ENCODE measurements at places on chromosomes 4 and X. TPM values are rescaled to one million over a fixed set of nuclear protein-coding genes. Genes with fewer than 3 reads are reported as not detected.

DSPP gene
- total RNA-seq: not detected

UBL4A gene
- total RNA-seq: 16.8 TPM

SOX3 gene
- total RNA-seq: 0.49 TPM

MRPS18C gene
- 36.4 TPM for total RNA-seq

GABRQ gene
- total RNA-seq: 0.41 TPM

GRCh38 chr4:124642846-124643245, 69.7 kb downstream of the ANKRD50 start:
- no peak for DNase-seq

- DNase-seq: no peak
Observed at GRCh38 chrX:18294893-18295292, 59.6 kb downstream of the SCML2 start.

DNA sequence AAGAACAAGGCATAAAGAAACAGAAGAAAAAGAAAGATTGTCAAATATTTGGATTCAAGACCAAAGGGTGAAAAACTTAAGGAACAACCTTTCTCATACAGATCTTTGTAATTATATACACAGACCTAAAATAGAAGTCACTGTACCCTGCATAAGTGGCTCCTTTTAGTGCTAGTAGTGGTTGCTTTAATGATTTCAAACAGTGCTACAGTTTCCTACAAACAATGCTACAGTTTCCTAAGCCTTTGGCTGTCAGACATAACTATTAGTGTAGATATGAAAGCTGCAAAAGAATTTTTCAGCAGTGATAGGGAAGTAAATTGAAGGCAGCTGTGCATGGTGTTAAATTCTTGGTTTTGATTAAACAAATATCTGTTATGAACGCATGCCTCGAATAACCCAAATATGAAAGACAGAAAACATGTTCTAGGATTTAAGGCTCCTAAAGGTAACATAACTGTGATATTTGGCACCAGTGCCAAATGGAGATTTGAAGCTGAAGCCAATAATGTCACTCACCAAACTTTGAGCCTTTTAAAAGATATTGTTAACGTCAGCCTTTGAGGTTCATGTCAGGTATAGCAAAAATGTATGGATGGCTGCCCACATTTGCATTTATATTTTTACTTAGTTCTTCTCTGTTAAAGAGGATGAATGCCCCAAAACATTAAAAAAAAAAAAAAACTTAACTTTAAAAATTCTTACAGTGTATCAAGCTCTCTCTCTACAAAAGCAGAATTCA, 36.6 kb downstream of the SMARCAD1 start:
- DNase-seq: no peak

DNA sequence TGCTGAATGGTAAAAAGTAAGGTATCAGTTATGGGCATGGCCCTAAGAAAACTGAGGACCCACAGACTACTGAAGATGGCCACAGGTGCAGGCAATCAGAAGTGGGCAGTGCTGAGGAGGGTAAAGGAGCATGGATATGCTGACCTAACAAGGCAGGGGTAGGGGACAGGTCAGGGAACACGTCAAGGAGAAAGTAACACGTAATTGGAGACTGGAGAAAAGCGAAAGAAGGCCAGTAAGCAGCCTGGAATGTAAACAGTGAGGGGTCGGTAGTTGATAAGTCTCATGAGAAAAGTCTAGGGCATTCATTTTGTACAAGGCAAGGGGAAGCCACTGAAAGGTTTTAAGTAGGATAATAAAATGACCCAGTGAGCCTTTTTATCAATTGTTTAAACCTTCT, 153.3 kb downstream of the PRDM5 start:
- no peak for DNase-seq

GRCh38 chr4:113677325-113677724, 84.2 kb downstream of the CAMK2D start:
- DNase-seq: no peak

DNA sequence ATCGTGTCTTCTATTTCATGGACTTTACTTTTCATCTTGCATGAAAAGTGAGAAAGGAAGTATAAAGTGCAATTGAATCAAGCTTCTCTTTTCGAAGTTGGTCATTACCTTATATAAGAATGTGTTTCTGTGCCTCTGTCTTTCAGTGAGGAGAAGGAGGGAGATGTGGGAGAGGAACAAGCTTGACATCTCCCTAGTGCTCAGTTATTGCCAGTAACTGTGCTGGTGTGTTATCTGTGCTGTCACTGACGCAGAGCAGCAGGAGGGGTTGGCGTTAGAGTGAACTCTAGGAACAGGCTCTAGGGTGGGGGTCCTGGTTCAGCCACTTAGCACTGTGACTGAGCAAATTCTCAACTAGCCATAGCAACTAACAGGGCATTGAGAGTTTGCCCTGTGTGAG, 34.0 kb upstream of the TBC1D9 start:
- no peak for DNase-seq

GRCh38 chr4:87317527-87317926, 5.2 kb downstream of the HSD17B13 start:
- no peak for DNase-seq

DNA sequence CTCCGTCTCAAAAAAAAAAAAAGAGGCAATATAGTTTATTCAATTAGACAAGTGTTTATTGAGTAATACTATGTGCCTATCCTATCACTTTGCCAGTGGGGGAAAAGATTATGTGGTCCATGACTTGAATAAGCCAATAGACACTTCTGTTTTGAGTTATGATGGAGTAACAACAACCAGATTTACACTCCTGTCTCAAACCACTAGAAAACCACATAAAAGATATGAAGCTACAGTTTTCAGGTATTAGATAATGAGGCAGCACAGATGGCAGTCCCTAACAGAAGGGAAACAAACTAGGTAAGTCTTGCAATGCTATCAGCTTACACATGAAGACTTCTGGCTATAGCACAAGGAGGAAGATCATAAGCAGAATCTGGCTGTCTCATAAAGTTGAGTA, 22.5 kb downstream of the NFXL1 start:
- DNase-seq: no peak

DNA sequence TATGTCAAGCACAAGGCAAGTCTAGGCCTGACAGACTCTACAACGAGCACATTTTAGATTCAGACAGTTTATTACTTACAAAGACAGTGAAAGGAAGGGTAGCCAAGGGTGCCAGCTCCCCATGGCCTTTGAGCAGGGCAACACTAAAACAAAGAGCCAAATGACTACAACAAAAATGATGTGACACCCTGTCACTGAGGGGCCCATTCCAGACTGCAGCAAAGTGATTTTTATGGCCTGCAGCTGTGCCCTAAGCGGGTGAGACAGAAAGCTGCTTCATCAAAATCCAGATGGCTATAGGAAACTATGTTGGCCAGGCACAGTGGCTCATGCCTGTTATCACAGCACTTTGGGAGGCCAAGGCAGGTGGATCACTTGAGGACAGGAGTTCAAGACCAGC, 13.4 kb upstream of the RP2 start:
- no peak for DNase-seq

DNA sequence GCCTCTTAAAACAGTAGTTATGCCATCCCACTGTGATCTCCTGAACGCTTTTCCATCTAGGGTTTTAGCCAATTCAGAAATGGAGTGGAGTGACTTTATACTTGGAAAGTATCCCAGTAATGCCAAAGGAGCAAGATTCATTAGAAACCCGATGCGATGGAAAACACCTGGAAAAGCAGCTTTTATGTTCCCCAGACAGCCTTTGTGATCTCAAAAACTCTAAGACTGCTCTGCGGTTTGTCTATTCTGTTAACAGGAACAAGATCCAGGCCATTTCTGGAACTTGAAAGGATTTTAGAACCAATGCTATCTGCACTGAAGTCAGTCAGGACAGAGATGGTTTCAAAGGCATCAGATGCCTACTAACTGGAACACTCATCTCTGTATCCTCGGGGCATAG, 145.1 kb downstream of the APBB2 start:
- DNase-seq: no peak
